ENCODE measurements at places on chromosomes 4 and X.

- DNase-seq: no peak
These were observed 49.2 kb downstream of the SETD7 start for GRCh38 chr4:139506774-139507173.

DNA sequence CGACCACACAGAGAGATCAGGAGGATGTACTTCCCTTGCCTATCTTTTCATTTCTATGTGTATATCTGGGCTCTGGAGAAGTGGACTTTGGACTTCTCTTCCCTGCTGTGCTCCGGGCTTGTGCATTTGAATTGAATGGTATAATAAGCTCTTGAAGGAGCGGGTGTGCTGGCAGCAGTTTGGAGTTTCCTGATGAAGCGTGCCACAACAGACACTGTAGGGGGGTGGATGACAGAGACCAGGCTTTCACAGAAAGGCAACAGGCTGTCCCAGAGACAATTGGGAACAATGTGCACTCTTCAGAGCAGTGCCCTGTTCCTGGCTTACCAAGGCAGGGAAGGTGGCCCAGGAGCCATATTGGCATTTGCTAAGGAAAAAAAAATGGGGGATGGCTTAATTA, 170.1 kb downstream of the FRMPD4 start:
- no peak for DNase-seq

DNA sequence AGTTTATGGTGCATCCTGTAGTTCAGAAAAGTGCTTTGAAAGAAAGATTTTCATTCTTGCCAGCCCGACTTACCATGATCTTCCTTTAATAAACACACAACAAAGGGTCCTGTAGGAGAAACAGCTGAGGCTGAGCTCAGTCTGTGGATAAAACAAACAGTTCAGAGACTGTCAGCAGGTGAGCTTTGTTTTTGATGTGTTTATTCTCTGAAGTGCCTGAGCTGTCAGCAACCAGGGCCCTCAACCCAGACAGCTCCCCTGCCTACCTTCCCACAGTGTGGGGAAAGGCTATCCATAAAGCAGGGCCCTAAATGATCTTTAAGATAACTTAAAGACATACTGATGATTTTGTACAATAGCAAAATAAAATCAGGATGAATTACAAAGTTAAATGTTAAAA, 459.2 kb upstream of the GALNT7 start:
- DNase-seq: no peak

DNA sequence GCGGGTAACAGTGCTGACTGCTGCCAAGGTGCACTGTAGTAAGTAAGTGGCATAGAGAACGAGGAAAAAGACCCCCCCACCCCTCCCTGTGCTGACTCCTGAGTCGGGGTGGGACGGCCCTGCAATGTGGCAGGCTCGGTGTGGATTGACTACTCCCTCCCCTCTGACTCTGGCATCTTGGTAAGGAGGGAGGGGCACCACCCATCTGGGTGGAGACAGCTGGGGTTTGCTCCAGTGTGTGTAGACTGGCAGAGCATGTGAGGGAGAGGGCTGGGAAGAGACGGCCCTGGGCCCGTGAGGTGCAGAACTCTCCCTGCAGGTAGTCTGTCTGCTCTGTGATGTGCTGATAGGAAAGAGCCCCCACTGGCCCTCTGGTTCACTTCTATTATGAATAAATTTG, 31.0 kb downstream of the NSG1 start:
- DNase-seq: no peak

GRCh38 chr4:16417198-16417597, 190.9 kb upstream of the TAPT1 start:
- no peak for DNase-seq

GRCh38 chr4:123244137-123244536, 152.5 kb upstream of the SPRY1 start:
- no peak for DNase-seq

DNA sequence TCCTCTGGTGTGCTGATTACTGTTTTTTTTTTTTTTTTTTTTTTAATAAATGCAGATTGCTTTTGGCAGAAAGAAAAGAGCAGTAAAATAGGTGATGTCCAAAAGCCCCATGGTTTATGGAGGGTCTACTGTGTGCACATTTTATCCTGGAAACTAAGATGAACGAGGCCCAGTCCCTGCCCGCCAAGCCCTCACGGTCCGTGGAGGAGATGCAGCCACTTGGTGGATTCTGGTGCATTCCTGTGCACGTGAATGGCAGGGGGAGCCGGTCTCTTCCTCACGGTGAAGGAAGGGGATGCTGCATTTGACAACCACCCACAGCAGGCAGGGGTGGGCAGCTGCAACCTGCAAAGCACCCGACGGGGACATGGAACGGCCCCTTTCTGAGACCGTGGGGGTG, 100.2 kb upstream of the AFAP1 start:
- no peak for DNase-seq

DNA sequence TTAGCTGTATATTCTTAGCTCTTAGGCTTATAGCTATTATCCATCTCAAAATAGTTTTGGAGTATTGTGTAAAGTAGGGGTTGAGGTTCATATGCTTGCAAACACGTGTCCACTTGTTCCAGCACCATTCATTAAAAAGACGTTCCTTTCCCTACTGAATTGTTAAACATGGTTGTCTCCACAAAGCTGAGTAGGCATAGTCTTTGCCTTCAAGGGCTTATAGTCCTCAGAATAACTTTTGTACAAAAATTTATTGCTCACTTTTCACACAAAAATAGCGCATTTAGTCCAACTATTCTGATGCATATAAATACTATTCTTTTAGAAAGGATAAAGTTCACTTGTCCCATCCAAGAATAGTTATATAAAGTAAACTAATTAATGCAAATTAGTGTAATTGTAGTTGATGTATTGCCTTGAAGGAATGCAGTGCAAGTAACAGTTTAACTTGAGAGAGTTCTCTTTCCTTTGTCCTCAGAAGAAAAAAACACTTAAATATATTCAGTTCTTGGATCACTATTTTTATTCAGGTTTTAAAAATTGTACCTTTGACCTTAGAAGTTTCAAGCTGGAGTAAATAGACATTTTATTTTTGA, 14.1 kb downstream of the LRIT3 start:
- no peak for DNase-seq

DNA sequence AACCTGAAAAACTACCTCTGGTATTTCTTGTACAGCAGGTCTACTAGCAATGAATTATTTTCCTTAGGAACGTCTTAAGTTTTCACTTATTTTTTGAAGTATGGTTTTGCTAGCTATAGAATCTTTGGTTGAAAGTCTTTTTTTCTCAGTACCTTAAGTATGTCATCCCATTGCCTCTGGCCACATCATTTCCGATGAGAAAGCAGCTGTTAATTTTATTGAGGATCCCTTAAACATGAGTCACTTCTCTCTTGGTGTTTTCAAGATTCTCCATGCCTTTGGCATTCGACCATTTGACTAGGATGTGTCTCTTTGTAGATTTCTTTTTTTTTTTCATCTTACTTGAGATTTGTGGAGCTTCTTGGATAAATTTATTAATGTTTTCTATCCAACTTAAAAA, 803.8 kb upstream of the AMOT start:
- DNase-seq: no peak

DNA sequence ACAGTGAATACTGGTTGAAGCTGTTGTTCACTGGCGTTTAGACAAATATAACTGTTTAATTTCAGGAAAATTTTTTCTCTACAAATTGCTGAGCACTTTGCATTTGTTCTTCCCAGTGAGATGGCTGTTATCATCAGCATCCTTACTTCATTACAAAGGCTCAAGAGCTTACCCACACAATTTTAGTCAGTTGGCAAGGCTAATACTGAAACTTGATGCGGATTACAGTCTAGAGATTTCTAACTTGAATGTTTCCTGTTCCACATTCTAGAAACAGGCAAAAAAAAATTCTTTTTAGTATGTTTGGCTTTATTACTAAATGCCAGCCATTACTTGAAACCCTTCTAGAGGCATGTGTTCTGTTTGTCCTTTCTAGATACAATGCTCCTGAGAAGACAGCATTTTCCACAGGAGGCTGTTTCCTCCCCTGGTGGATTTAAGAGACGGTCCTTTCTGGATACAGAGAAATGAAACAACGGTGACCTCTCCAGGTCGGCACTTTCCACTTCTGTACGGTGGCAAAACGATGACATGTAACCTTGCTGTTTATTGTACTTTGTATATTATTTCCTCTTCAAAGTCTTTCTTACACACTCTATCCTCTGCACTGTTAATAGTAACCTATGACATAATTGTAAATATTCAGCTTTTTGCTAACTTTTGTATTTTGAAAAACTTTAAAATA, 80.9 kb downstream of the RFC1 start:
- DNase-seq: no peak

- no peak for DNase-seq
These were observed 24.3 kb downstream of the HMX1 start for GRCh38 chr4:8847331-8847730.

DNA sequence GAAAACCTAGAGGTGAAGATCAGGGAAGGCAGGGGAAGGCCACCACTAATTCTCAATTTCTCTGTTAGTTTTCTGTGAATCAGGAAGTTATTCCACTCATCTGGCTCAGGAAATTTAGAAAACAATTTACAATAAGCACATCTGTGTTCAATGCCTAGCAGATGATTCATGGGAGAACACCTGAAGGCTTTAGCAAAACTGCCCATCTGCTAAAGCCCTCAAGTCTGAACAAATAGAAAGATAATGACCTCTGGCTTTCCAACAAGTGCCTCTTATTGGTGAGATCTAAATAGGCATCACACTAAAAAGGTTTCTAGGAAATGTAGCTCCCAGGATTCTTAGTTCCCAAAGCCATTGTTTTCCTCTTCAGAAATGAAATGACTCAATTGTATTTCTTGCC, 122.1 kb upstream of the GNPDA2 start:
- DNase-seq: no peak

- DNase-seq: no peak
These were observed 588.0 kb downstream of the CCSER1 start for GRCh38 chr4:90715242-90715641.
